ENCODE measurements at places on chromosomes 1 and 21.

DNA sequence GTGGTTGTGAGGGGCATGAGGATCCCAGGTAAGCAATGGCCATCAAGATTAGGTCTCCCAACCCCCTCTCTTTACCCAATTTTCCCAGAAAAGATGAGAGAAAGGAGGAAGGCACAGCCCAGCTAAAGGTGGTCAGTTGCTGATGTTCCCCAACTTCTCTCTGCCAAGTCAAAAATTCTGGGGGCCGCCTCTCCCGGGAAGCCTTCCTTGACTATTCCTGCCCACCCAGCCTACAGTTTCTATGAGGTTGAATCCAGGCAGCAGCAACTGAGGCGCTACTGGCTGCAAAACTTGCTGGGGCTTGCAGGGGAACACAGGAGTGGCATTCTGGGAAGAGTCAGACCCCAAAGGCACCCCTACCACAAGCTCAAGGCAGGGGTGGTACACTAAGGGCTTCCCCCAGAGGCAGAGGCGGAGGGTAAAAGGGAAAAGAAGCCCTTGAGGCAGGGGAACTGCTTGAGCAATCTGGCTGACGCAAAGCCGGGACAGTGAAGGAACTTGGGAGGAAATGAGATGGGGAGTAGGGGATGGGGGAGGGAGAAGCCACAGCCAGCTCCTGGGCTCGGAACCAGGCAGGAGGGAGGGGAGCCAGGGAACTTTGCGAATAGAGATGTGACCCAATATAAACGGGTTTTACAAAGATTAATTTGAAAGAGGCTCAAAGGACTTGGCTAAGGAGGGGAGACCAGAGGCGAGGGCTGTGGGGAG lies 31.2 kb downstream of the SDC3 start:
- DNase-seq: no peak

DNA sequence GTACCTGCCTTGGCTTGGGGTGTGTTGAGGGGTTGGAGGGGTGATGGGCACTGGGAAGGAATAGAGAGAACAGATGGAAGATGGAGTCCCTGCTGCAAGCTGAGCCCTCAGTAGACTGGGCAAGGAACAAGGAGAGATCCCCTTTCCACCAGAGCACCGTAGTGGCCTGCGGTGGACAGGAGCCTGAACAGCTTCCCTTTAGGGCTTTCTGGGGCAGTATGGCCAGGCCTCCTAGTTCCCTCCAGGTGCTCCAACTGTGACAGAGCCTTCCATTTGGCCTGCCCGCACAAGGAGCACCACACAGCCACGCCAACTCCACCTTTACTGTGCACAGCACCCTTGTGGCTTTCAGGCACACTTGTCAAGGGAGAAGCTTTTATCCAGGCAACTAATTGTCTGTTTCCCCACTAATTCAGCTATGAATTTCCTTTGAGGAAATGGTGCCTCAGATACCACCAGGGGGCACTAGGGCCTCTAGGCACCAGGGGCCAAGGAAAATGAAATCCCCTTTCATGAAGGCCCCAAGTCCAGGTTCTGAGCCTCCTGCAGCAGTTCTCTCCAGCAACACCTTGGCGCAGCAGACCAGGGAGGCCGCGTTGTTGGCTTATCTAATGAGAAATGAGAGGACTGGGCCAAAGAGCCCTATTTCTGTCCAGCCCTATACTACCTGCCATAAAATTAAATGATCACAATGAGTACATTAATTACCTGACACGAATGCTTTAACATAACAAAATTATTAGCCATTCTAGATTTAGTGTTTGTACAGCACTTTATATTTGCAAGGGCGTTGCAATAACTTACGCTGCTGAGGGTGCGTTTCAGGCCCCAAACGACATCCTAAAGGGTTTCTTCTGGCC lies 23.1 kb upstream of the ERI3 start:
- no peak for DNase-seq

DNA sequence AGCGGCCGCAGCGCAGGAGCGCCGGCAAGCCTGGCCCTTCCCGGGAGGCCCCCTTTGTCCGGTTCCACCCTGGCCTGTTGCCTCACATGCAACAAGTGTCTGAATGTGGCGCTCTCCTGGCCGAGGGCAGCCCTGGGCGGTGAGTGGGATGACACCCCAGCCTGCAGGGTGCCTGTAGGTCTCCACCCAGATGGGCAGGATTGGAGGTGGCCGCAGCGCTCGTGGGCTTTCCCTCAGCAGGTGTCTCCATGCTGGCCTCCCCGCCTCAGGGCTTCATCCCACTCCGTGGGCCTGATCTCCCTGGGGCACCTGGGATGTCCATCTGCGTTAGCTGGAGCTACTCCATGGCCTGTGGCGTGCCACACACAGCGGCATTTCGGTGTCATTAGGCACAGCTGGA lies 1.5 kb downstream of the MIB2 start:
- no peak for DNase-seq

DNA sequence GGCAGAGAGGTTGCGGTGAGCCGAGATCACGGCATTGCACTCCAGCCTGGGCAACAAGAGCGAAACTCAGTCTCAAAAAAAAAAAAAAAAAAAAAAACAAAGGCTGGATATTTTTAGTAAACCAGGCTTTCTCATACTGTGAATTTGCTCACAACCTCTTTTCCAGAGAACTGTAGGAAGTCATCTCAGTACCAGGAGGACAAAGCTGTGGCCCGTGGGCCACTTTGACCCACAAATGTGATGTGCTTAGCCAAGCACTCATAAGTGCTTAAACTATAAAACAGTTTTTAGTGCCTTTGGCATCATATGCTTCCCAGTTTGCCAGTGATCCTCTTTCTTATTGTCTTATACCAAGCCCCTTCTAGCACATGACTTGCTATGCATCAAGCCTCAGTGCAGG lies 46.5 kb downstream of the RNF11 start:
- no peak for DNase-seq

DNA sequence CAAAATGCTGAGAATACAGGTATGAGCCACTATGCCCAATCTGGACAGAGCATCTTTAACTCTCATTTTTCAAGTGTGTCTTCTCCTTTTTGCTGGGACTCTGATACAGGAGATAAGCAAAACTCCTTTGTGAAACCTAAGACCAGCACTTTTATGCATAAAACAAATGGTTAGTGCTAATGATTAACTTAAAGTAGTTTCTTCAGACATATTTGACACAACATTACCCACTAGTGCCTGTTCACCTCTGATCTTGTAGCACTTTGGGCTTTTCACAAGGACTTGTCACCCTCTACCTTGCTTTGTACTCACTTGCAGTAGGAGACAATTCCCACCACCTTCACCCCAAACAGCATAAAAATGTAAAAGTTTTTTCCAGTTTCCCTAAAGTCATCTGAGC lies 216.3 kb downstream of the RGS7 start:
- DNase-seq: no peak

GRCh38 chr21:23083242-23083641 lies 2085.0 kb downstream of the NCAM2 start:
- DNase-seq: no peak

DNA sequence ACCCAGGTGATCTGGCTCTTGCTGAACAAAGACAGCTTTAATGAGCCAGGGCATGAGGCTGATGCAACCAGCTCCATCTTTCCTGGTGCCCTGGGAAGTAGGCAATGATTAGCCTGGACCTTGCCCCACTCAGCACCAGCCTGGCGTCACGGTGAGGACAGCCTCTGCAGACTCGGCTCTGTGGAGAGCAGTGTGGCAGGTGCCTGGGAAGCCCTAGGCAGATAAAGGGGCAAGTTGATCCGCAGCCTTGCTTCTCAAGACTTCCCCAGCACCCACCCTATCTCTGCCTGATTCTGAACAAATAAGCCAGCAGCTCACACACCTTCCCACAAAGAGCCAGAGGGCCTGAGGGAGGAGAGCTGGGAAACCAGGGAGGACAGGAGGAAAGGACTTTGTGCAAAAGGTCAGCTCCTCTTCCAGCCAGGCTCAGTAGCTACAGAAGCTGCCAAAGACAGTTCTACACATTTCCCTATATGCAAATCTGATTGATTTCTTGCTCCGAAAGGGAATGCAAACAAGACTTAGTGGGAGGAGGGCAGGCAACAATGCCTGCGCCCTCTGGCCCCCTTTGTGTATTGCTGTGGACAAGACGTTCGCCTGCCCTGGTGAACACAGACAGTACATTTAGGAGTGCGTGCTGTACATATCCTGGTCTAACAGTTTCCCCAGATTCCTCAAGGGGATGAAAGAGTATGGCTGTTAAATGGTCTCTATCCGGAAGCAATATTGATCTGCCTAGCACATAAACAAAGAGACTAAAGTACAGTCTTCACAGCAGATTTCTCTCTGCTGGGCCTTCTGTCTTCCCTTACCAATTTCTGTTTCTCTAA lies 63.8 kb downstream of the BCAR3 start:
- no peak for DNase-seq

DNA sequence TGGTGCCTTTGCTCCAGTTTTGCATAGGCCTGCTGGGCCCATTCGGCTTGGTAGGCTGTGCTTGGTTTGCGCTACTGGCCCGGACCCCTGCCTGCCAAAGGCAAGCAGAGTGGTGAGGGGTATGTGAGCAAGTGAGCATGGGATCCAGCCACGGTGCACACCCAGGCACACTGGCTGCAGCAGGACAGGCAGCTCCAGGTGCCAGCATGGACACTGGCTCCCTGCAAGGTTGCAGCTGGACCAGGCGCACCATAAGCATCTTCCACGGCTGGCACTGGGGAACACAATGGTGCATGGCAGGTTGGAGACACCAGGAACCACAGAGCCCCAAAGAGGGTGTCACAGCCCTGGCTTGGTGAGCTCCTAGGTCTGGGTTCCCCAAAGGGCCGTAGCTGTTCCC lies 693.5 kb upstream of the PTBP2 start:
- DNase-seq: no peak

DNA sequence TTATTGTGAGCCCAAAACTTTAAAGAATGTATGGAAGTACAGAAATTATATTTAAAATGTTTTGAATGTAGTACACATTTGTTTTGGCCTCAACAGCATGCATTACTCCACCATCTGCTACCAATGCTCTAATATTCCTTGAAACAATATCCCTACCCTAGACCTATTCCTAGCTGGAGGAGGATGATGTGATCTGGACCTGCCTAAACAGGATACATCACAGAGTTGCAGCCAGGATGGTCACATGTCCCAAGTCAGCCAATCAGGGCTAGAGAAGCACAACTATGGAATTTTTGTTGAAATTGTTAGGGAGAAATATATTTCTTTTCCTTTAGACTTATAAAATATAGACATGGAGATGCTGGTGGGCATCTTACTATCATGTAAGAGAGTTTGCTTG lies 623.3 kb upstream of the NR5A2 start:
- DNase-seq: peak; percentile 10

GRCh38 chr1:108082001-108082400 lies 117.0 kb upstream of the VAV3 start:
- DNase-seq: no peak

- DNase-seq: no peak
Observed at GRCh38 chr1:67390041-67390887, 39.9 kb downstream of the SERBP1 start.

DNA sequence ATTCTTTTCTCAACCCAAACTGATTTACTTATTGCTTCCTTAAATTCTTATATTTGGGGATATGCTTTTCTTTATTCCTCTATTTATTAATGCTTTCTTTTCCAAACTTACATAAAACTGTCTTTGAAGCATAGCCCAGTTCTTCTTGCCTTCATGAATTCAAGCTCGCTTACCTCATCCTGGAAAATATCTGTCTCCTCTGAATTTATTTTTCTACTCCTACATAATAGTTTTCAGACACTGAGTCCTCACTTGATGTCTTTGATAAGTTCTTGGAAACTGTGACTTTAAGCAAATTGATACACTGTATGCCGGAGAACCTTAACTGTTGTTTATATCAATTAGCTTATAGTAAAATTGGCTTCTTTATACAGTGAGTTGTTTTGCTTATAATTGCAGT lies 93.8 kb downstream of the ZFYVE9 start:
- DNase-seq: no peak

- no peak for DNase-seq
Observed at GRCh38 chr1:116806245-116806644, 52.0 kb downstream of the CD2 start.

DNA sequence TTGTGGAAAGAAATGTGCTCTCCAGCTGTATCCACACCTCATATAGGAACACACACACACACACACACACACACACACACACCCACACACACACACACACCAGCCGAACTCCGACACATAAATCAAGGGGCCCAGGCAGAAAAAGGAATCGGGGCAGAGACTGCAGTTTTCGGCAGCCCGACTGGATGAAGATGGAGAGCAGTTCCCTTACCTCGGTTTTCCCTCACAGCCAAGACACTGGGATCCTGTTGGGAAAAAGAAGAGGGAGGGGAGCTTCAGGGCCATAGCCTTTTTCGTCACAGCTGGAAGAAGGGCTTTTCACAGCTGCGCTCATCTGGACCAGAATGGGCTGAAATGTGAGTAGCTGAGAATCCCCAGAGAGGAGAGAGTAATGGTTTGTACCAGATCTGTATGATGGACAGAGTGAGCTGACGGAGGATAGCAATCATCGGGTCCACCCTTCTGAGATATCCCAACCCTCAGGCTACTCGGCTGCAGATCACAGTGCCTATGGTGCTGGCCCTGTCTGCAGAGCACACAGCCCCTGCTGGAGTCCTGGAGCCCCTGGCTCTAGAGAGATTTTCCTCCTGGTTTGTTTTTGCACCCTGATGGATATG lies 37.7 kb downstream of the PIK3C2B start:
- no peak for DNase-seq

DNA sequence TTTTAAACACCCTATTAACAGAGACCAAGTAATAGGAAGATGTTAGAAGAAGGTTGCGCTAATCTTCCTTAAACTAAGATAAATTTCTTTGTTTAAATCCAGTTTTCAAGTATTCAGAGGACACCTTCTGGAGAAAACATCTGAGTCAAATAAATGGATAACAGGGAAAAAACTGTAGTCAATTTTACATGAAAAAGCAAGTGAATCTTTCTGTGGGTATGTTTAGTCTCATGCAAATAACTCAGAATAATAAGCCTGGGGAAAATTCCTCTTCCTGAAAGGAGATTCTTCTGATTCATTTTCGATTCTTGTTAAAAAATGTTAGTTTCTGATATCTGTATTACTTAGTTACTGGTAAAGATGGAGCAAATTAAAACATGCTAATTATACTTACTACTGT lies 145.5 kb downstream of the CTH start:
- DNase-seq: no peak

DNA sequence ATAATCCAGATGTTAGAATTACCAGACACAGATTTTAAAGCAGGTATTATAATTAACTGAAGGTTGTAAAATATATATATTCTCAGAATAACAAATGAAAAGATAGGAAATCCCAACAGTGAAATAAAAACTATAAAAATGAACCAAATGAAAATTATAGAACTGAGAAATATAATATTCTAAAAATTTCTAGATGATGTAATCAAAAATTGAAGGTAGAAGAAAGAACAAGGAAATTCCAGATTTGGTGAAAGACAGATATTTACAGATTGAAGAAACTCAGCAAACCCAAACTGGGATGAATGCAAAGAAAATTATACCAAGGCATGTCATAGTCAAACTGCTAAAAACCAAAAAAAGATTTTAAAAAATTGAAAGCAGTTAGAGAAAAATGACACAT lies 729.4 kb downstream of the MATN1 start:
- DNase-seq: no peak

DNA sequence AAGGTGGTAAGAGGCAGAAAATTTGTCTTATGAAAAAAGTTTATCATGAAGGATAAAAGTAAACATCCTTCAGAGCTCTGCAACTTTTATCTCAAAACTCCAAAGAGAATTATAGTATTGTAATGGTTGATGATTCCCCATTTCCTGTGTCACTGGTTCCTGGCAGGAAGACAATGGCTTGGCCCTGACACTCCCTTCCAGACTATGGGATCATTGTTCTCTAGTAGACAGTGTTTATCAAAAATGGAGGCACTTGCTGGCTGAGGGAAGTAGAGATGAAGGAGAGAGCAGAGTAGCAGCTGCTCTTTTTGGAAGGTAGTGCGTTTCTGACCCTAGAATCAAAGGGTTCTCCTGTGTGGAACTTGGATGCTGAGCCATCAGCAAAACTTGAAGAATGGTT lies 145.9 kb upstream of the ATP1B1 start:
- no peak for DNase-seq

Measured in HFF-Myc (cell line).